Stimulated activated CD4-positive, alpha-beta T cell treated with anti-CD3 and anti-CD28 coated beads, TNF-alpha, amount 100 ng/mL, for 4 hours (primary cell): ENCODE measurements at places on chromosomes 6 and 20.

DNA sequence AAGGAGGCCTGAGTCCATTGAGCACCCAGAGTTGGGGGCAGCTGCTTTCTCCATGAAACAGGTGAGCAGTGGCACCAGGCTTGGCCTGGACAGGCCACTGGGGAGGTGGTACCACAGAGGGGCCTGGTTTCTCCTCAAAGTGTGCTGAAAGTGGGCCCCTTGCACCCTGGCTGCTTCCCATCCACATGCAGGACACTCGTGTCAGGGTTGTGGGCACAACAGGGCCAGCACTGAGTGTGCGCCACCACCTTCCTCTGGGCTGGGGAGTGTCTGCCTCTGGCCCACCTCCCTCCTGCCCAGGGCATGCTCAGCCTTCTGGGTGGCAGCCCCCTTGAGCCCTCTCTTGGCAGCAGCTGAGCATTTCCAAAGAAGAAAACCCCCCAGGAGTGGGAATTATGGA is 5.2 kb upstream of the SLC22A1 start:
- no peak for DNase-seq

GRCh38 chr20:11799281-11799684 is 118.4 kb upstream of the BTBD3 start:
- no peak for DNase-seq

DNA sequence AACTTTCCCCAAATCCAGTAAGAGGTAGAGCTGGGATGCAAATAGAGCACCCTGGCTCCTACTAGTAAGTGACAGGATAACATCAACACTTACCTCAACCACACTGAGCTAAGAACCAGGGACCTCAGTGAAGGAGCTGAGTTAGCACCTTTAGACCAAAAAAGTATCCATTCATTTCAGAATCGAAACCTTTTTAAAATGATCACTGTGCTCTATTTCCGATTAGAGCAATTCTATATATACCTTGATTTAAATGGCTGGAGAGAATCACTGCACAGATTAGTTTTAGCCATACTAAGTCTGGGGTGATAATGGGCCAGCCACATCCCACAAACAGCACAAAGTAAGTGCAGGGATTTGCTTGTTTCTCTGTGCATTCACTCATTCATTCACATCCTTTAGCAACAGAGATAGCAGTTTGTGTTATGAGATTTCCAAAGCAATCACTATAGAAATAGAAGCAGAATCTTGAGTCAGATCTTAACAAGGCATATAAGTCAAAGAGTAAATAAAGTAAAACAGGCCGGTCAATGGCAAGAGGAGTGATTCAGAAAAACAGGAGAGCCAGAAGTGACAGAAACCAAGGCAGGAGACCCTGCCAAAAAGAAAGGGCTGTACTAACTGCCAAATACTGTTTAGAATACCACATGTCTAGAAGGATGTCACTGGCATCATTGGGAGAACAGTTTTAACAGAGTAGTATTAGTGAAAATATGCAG is 136.3 kb downstream of the KIF13A start:
- no peak for DNase-seq

GRCh38 chr6:111306104-111306888 is 176.7 kb downstream of the REV3L start:
- no peak for DNase-seq

- DNase-seq = no peak
Observed at GRCh38 chr6:146819596-146820320, 221.0 kb downstream of the ADGB start.

DNA sequence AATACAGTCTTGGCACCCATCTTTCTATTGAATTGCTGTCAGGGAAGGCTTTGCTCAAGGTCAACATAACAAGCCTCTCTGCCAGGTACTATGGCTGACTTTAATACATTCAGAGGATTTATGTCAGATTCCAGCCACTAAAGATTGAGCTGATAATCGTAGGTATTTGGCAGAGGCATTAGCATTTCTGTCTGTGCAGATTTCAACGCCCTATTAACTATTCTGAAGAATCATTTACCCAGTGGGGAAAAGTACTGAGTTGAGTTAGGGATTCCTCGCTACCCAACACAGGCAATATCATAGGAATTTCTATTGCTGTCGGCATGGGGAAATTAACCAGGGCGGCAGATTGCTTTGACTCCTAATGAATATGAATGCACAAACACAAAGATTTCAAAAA is 233.7 kb upstream of the SPTLC3 start:
- DNase-seq = no peak

GRCh38 chr20:11468880-11469279 is 448.8 kb upstream of the BTBD3 start:
- DNase-seq = no peak

- DNase-seq = no peak
Observed at GRCh38 chr20:63500902-63501817, 2.3 kb upstream of the EEF1A2 start.

- no peak for DNase-seq
Observed at GRCh38 chr6:12842114-12842513, 125.5 kb downstream of the PHACTR1 start.

DNA sequence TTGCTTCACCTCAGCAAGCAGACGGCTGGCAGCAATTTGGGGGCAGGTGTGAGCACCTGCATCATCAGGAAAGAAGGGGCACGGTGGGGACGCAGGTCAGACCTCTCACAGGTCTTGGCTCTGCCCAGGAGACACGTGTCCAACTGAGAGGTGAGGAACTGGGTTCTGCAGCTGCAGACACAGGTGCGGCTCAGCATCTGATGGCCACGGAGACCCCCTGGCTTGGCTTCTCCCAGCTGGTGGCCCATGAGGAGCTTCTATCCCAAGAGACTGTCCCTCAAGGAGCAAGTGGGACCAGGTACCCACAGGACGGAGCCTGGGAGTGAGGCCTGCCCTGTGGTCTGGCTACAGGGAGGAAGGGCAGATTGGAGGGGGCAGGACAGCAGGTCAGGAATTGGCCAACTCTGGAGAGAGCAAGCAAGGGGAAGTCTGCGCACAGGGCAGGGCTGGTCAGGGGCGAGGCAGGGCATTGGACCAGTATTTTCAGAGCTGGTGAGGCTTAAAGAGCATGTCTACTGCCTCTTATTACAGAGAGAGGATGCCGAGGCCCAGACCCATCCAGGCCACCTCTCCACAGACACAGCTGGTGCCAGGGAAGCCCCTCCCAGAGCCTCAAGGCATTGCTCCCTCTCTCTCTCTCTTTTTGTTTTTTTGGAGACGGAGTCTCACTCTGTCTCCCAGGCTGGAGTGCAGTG is 4.2 kb downstream of the STMN3 start:
- no peak for DNase-seq

DNA sequence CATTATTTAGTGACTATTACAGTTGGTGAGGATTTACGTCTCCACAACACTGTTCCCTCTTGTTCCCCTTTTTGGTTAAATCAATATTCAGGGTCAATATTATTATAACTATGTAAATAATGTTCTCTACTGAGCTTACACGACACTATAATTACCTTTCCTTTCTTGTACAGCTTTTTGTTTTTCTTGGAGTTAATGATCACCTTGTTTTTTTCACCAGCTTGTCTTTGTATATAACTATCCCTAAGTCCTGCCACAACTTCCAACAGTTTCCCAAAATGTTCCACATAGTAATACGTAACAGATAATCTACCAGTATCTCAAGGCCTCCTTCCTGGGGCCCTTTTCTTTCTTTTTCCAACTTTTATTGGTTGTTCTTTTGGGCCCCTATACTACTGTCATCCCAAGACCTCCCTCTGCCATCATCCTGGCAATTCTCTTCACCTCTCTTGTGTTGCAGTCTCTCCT is 142.0 kb upstream of the SOX4 start:
- no peak for DNase-seq

DNA sequence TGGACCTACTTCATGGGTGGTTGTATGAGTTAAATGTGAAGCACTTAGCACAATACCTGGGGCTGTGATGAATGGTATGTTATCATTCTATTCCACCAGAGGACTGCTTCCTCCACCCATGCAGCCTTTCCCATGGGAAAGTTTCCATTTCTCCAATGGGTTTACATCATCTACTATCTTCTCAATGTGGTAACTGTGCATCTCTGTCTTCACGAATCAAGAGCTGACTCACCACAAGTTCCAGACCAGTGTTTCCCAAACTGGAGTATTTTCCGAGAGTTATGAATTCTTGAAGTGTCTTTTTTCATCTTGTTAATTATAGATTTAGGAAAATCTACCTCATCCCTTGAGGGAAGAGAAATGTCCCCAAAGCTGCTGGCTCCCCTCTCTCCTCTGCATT is 182.8 kb downstream of the UNC5CL start:
- DNase-seq = no peak

DNA sequence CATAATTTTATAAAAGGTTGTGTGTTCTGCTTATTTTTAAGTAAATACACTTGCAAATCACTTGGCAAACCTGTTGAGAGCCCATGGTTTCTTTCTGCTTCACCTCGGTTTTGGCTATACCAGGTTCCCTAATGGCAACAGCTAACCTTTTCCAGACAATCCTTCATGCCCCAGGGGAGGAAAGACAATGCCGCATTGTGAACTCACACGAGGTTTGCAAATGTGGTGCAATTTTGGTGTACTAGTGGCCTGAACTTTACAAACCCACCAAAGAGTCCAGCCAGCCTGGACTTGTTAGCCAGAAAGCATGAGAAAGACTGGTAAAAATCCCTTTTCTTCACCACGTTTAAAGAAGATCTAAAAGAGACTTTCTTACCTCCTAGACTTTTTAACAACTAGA is 84.8 kb upstream of the SOX4 start:
- DNase-seq = no peak

DNA sequence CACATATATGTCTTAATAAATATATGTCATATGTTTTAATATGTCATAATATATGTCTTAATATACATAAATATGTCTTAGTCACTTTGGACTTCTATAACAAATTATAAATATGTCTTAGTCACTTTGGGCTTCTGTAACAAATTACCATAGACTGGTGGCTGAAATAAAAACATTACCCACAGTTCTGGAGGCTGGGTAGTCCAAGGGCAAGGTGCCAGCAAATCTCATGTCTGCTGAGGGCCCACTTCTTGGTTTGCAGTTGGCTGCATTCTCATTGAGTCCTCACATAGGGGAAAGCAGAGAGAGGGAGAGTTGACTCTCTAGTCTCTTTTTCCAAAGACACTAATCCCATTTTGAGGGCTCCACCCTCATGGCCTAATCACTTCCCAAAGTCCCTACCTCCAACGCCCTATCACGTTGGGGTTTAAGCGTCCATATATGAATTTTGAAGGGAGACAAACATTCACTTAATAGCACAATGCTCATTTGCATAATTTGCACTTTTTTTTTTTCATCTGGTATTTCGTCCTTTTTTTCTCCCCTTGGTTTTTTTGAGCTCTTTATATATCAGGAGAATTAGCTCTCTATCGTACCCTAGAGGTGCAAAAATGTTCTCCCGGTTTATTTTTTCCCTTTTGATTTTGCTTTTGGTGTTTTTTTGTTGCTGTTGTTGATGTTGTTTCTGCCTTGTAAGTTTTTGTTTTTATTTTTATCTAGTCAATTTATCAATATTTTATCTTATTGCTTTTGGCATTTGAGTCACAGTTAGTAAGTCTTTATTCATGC is 266.4 kb downstream of the PLCB1 start:
- DNase-seq = no peak

GRCh38 chr6:12811519-12811918 is 95.0 kb downstream of the PHACTR1 start:
- no peak for DNase-seq

GRCh38 chr20:14333721-14334120 is 3.7 kb downstream of the FLRT3 start:
- DNase-seq = no peak

GRCh38 chr6:43086022-43086658 is 10.0 kb downstream of the PTK7 start:
- no peak for DNase-seq

DNA sequence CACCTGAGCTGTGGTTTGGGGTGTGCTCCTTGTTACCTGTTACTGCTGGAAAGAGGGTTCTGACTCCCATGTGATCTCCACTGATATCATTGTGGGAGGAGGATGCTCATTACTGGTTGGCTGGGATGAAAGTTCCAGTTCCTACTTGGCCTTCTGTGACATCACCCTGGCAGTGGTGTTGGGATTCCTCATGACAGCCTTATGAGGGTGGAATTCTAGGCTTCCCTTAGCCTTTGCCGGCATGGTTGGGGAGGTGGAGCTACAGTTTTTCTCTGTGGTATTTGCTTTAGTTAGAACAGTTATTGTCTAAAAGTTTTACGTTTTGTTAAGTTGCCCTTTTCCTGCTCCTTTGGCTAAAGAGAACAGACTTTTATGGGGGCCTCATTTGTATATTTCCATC is 112.1 kb downstream of the AFG1L start:
- no peak for DNase-seq

- DNase-seq = no peak
Observed at GRCh38 chr6:63923139-63923739, 287.6 kb downstream of the PHF3 start.

DNA sequence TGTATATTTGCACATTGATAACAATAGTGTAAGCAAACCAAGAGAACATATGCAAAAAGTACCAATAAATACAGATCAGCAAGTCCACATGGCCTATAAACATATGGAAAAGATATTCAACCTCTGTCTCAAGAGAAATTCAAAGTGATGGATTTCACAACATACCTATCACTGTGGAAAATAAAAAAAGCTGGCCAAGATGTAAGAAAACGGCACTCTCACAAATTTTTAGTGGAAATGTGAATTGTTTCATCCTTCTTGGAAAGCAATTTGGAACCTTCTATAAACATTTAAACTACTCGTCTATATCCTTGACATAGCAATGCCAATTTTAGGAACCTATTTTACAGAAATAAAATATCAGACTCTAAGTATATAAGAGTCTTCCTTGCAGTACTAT is 559.8 kb downstream of the QKI start:
- DNase-seq = no peak

DNA sequence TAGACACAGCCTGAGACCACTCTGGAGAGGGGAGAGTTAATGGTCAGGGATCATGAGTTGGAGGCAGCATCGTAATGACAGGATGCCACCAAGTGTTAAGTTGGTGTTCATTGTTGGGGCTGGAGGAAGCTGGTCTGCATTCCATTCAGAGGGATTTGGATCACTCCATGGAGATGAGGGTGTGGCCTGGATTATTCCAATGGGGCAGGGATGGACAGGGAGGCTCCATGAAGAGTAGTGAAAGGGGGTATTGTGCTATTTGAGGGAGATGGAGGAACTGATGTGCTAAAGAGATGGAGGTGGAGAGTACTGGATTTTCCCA is 1.1 kb downstream of the SAPCD1 start:
- DNase-seq = no peak

GRCh38 chr20:7596541-7596940 is 343.7 kb downstream of the HAO1 start:
- no peak for DNase-seq
